ENCODE measurements at places on chromosomes 5 and 9.

DNA sequence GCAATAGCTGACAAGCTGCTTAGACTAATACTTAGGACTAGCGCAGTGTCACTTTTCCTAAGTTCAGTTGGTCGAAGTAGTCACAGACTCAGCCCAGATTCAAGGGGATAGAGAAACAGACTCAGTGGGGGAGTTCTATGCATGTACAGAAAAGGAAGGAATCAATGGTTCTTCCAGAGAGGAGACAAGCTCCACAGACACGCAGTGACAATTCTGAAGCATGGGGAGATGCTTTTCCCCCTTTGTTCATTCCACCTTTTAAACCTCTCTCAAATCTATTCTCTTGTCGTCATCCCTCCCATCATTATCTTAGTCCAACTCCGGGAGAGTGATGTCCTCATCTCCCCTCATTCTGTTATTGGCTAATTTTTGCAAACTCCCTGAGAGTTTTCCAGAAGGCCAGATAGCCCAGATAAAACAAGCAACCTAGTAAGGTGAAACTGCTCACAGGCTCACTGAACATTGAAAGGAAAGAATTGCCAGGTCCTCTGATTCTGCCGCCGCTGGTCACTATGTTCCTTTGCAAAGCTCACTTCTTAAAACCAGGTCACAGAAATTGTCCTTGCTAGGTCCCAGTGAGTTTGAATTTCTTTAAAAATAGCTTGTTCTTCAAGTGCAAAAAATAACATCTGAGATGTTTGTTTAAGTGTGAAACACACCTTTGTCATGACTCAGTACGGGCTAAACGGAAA is 13.4 kb upstream of the STRBP start:
- DNase-seq = no peak

DNA sequence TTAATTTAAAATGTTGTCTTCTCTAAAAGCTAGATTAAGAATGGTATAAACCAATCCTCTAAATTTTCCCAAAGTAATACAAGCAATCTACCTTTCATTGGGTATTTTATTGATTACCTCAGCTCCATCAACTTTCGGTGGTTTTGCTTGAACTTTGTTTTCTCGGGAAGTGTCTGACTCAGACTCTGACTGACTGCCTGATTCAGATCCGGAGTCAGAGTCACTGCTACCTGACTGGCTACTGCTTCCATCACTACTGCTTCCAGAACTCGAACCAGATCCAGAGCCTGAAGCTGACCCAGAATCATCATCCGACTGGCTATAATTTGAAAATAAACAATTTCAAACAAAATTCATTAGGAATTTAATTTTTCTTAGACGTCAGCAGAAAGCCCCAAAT is 24.0 kb downstream of the CHD1 start:
- peak; percentile 25 for DNase-seq

GRCh38 chr9:132372177-132373095 is 17.6 kb upstream of the SETX start:
- DNase-seq = no peak

DNA sequence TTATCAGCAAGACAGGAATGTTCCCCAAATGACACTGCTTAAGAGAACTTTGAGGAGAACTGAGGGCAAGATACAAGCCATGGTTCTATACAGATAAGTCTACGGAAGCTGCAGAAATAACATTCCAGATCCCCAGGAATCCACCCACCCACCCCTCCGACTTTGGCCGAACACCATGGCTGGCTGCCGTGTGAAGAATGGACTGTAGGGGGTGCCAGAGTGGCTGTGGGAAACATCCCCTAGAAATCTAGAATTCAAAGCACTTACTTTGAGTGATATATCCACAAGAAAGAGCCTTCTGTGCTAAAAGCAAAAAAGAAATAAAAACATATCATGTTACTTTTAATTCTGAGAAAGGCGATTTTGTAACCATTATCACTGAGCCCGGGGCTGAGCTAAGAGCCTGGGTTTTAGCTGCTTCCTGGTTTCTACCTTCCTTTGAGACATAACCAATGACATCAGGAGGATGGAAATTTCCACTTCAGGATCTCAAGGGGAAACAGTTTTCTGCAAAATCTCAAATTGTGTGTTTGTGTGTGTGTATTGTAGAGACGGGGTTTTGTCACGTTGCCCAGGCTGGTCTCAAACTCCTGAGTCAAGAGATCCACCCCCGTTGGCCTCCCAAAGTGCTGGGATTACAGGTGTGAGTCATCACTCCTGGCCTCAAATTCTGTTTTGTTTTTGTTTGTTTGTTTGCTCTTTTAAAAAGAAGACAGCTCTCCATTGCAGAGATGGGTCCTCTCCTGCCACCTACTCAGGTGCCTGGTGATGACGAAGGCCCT is 36.4 kb downstream of the GGTA1 start:
- peak; percentile 7 for DNase-seq

- DNase-seq = no peak
Observed at GRCh38 chr9:80811656-80812055, 877.7 kb downstream of the TLE1 start.

GRCh38 chr5:172097356-172097755 is 90.7 kb downstream of the STK10 start:
- DNase-seq = no peak

DNA sequence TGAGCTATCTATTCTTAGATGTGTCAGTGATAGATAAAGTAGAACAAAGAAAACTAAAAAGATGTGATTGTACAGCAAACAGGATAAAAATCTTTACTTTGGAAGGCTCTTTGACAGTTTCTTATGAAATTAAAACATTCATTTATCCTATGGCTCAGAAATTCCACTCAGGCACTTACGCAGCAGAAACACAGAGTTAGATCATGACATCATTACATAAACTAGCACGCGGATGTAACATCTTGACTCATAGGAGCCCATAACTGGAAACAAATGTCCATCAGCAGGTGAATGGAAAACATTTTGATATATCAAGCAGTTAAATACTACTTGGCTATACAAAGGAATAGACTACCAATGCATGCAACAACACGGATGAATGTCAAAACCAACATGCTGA is 45.3 kb downstream of the ICE1 start:
- DNase-seq = no peak

- DNase-seq = no peak
Observed at GRCh38 chr9:75483636-75484035, 395.3 kb downstream of the OSTF1 start.

GRCh38 chr5:21058289-21058688 is 1070.3 kb upstream of the CDH18 start:
- DNase-seq = no peak

GRCh38 chr5:10592601-10593000 is 28.7 kb downstream of the ANKRD33B start:
- no peak for DNase-seq
